Activated CD4-positive, alpha-beta T cell treated with anti-CD3 and anti-CD28 coated beads for 36 hours (primary cell): ENCODE measurements at places on chromosomes 11 and 22.

- H3K27me3 ChIP-seq: peaks cover 2% of the 10 kb centered on the region
- peaks cover 2% of the 10 kb centered on the region for H3K4me1 ChIP-seq
- no peak overlapping the region for H3K27ac ChIP-seq
- no peaks in the 10 kb centered on the region for H3K36me3 ChIP-seq
Observed at GRCh38 chr11:62512961-62513360, 33.6 kb downstream of the AHNAK start.

- no peaks in the 10 kb centered on the region for H3K4me1 ChIP-seq
- peak; percentile 52 for DNase-seq
- H3K27me3 ChIP-seq: peaks cover 25% of the 10 kb centered on the region
- no peaks in the 10 kb centered on the region for H3K36me3 ChIP-seq
Observed at GRCh38 chr11:114762408-114762807, 84.1 kb downstream of the NXPE2 start.

DNA sequence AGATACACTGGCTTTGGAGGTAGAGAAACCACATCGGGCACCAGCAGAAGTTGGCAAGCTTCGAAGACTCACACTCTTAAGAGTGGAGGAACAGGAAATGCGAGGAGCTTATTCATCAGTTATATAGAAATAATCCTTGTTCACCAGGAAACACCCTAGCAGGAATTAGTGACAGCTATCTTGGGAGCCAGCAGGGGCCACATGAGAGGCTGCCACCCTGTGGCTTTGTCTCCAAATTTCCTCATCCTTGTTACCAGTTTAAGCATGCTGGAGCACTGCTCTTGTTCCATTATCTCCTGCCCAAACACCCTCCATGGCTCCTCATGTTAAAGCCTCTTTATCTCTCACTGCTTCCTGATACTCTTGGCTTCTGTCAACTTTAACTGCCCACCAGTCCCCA lies 131.0 kb downstream of the PLEKHA7 start:
- H3K4me3 ChIP-seq: no peak overlapping the region
- peaks cover 4% of the 10 kb centered on the region for H3K4me1 ChIP-seq
- H3K27me3 ChIP-seq: peaks cover 2% of the 10 kb centered on the region
- peaks cover under 1% of the 10 kb centered on the region for H3K36me3 ChIP-seq

- no peak overlapping the region for H3K4me3 ChIP-seq
- H3K4me1 ChIP-seq: no peaks in the 10 kb centered on the region
- H3K27ac ChIP-seq: no peak overlapping the region
- no peak for DNase-seq
- H3K27me3 ChIP-seq: no peaks in the 10 kb centered on the region
- no peaks in the 10 kb centered on the region for H3K36me3 ChIP-seq
Observed at GRCh38 chr11:116033931-116034553, 529.8 kb upstream of the CADM1 start.

- H3K4me1 ChIP-seq: peaks cover 5% of the 10 kb centered on the region
- H3K36me3 ChIP-seq: no peaks in the 10 kb centered on the region
- H3K27ac ChIP-seq: no peak overlapping the region
Observed at GRCh38 chr11:16448123-16448717, 91.9 kb upstream of the SOX6 start.

DNA sequence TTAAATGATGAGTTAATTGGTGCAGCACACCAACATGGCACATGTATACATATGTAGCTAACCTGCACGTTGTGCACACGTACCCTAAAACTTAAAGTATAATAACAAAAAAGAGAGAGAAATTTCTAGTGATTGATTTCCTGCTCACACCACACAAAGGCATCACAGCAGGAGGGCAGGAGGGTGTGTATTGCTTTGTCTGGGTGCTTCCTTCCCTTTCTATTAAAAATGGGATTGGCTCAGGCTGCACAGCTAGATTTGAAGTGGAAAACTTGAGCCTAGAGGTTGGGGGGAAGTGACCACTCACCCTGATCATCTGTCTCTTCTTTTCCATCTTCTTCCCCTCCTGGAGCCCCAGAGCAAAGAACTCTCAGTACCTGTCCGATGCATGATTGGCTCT lies 944 bp upstream of the SCGB1D2 start:
- H3K27ac ChIP-seq: no peak overlapping the region
- H3K4me3 ChIP-seq: no peak overlapping the region
- H3K36me3 ChIP-seq: no peaks in the 10 kb centered on the region

- H3K4me1 ChIP-seq: no peaks in the 10 kb centered on the region
- H3K27me3 ChIP-seq: peaks cover 2% of the 10 kb centered on the region
- no peaks in the 10 kb centered on the region for H3K36me3 ChIP-seq
- H3K4me3 ChIP-seq: no peak overlapping the region
- no peak overlapping the region for H3K27ac ChIP-seq
- DNase-seq: no peak
Observed at GRCh38 chr11:109132539-109132938, 289.5 kb upstream of the C11orf87 start.

DNA sequence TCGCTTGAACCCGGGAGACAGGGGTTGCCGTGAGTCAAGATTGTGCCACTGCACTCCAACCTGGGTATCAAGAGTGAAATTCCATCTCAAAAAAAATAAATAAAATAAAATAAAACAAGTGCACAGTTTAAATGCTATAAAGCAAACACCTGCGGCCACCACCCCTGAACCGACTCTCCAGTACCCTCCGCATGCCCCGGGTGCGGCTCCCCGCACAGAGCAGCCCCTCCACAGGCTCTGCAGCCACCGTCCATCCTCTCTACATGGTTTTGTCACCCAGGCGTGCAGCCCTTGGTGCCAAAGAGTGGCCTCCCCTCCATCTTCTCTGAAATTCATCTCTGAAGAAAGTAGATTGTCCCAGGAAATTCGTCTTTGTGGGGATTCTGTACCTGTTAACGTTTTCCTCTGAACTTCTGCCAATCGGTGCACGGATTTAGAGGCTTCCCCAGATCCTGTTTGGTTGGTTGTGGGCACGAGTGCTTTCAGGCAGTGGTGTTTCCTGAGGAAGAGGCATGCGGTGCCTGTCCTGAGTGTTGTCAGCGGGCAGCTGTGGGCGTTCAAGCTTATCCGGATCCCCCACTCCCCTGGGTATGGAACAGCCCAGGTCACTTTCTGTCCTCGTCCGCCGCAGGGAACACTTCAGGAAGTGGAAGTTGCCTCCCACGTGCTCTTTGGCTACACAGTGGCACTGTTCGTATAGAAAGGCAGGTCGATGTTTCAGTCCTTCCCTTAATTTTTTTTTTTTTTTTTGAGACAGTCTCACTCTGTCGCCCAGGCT lies 4.1 kb downstream of the MIOX start:
- no peaks in the 10 kb centered on the region for H3K27me3 ChIP-seq
- DNase-seq: peak; percentile 42
- no peak overlapping the region for H3K27ac ChIP-seq
- peaks cover 7% of the 10 kb centered on the region for H3K4me1 ChIP-seq
- H3K4me3 ChIP-seq: no peak overlapping the region

DNA sequence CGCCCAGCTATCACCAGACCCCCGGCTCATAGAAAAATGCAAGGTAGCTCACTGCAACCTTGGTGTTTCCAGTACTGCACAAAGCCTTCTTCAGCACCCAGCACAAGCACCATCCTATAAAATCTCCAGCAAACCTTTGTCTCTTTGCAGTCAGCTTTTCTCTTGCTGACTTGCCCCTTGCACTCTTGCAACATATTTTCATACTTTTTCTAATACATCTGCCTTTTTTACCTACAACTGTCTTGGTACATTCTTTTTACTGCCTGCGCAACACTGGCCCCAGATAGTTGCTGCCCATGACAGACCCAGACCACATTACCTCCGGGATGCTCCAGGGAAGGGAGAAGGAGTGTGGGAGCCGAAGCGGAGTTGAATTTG lies 142.4 kb downstream of the MPPED1 start:
- no peak overlapping the region for H3K27ac ChIP-seq
- DNase-seq: no peak
- peaks cover 7% of the 10 kb centered on the region for H3K27me3 ChIP-seq
- H3K4me1 ChIP-seq: no peaks in the 10 kb centered on the region
- H3K4me3 ChIP-seq: no peak overlapping the region

- no peaks in the 10 kb centered on the region for H3K36me3 ChIP-seq
- H3K27ac ChIP-seq: peak overlapping the region; percentile 80
- H3K4me1 ChIP-seq: peaks cover 54% of the 10 kb centered on the region
- peak overlapping the region; percentile 45 for H3K4me3 ChIP-seq
- no peak for DNase-seq
- peaks cover 18% of the 10 kb centered on the region for H3K27me3 ChIP-seq
Observed at GRCh38 chr11:36361901-36362391, 65.9 kb downstream of the PRR5L start.

DNA sequence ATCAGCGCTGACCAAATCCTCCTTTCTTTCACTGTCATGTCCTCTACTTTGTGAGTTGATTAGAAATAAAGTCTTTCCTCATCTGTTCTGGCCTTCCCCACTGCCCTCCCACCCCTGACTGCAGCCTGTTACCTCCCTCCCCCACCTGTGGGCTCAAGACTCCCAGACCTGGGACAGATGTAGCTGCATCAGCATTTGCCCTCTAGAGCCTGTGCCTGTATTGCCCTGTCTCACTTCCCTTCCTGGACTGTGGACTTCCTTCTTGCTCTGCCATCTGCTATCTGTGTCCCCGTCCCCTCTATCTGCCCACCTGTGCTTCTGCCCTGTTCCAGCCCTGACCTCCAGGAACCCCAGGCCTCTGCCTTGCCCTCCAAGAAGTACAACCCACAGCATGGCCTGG lies 122.5 kb downstream of the GALNT18 start:
- no peak overlapping the region for H3K27ac ChIP-seq
- no peak overlapping the region for H3K4me3 ChIP-seq
- no peak for DNase-seq
- no peaks in the 10 kb centered on the region for H3K4me1 ChIP-seq

GRCh38 chr22:17792299-17792698 lies 18.0 kb upstream of the BID start:
- no peaks in the 10 kb centered on the region for H3K27me3 ChIP-seq

GRCh38 chr11:75639762-75640181 lies 29.1 kb downstream of the MAP6 start:
- H3K4me3 ChIP-seq: no peak overlapping the region
- H3K4me1 ChIP-seq: no peaks in the 10 kb centered on the region
- peak; percentile 5 for DNase-seq
- no peaks in the 10 kb centered on the region for H3K36me3 ChIP-seq
- peaks cover 20% of the 10 kb centered on the region for H3K27me3 ChIP-seq

GRCh38 chr22:45240104-45240809 lies 437 bp downstream of the KIAA0930 start:
- H3K27me3 ChIP-seq: no peaks in the 10 kb centered on the region
- H3K36me3 ChIP-seq: no peaks in the 10 kb centered on the region
- DNase-seq: peak; percentile 68
- H3K27ac ChIP-seq: peak overlapping the region; percentile 78

DNA sequence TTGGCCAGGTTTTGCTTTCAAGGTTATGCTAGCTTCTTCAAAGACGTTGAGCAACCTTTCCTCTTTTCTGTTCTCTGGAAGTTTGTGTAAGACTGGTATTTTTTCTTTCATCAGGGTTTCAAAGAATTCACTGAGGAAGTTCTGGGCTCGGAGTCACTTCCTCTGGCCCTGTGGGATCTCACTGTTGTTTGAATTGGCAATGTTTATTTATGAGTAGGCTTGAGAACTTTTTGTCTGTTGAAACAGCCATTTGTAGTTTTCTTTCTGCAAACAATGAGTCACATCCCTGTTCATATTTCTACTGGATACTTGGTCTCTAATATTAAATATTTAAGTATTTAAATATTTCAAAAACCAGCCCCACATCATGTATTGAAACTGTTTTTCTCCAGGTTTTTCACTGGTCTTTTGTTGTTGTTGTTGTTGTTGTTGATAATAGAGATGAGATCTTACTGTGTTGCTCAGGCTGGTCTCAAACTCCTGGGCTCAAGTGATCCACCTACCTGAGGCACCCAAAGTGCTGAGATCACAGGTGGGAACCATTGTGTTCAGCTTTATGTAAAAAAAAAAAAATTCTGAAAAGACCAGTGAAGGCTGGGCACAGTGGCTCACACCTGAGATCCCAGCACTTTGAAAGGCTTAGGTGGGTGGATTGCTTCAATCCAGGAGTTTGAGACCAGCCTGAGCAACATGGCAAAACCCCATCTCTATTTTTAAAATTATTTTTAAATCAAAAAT lies 26.9 kb downstream of the SUSD2 start:
- H3K27ac ChIP-seq: no peak overlapping the region
- DNase-seq: no peak
- no peak overlapping the region for H3K4me3 ChIP-seq
- H3K36me3 ChIP-seq: no peaks in the 10 kb centered on the region

- H3K36me3 ChIP-seq: no peaks in the 10 kb centered on the region
- H3K27me3 ChIP-seq: no peaks in the 10 kb centered on the region
- DNase-seq: no peak
- H3K27ac ChIP-seq: no peak overlapping the region
Observed at GRCh38 chr22:44893731-44894080, 116.1 kb downstream of the PHF21B start.
